ENCODE measurements at places on chromosomes 2 and 18.

DNA sequence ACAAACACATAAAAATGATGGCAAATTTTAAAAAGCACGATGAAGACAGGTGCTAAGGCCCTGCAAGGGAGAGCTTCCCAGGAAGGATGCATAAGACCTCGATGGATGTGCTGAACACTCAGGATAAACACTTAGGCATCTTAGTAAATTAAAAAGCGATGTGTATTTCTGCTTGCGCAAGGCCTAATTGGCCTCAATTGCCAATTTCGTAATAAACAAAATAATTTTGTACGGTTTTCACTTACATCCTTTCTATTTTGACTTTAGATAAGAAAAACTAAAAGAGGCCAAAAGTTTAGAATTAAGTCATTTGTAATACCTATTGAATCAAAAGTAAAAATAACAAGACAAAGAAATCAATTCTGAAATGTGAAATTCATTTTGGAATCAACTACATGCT lies 189.1 kb downstream of the TCF4 start:
- no peak for DNase-seq

DNA sequence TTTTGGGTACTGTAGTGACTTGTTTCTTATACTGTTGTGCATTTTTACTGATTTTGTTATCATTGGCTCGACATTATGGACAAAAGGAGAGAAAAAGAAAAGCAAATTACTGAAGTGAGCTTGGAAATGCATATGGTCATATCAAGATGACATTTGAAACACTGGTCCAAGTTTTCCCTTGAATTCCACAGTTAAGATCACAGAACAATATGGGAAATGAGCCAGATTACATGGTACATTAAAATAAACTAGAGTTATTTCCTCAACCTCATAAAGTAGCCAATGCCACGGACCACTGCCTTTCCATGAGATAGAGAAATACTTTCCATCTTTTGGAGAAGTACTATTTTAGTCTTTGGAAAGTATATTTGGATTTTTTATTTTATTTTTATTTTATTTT lies 62.0 kb upstream of the SGPP2 start:
- no peak for DNase-seq

DNA sequence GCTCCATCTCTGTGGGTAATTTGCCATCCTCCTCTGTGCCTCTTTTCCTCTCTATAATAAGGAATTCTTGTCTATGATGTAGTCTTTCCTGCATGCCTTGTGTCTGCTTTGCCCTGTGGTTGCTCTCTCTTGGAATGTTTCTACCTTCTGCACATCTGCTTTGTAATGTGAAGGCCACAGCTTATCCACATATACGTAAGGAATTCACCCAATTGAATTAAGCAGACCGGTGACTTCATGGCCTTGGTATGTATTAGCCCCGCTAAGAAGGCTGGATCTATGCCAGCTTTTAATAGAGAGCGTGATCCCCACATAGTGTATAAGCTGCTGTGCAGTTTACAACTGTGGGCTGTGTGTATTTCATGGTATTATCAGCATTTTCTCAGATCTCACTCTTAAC lies 274.7 kb downstream of the RNF144A start:
- DNase-seq = peak; percentile 73

DNA sequence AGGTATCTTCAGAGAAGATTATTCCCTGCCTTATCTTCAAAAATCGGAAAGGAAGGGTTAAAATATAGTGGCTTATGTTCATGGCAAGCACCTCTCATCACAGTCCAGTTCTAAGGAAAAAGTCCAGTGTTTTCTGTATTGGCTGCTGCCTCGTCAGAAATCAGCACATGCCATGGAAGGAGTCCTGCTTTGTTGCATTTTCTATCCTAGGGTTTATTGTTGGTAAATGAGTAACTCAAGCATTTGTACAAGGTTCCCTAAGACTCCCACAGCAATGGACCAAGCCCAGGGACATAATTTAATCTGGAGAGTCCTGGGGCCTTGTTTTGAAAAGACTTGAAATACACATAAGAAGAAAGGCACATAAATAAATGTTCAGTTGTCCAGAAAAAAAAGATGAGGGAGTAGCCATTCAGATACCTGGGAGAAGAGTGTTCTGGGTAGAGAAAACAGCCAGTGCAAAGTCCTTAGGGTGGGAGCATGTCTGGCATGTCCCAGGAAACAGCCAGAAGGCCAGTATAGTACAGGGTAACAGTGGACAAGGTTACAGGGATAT lies 26.4 kb downstream of the NBEAL1 start:
- DNase-seq = no peak

DNA sequence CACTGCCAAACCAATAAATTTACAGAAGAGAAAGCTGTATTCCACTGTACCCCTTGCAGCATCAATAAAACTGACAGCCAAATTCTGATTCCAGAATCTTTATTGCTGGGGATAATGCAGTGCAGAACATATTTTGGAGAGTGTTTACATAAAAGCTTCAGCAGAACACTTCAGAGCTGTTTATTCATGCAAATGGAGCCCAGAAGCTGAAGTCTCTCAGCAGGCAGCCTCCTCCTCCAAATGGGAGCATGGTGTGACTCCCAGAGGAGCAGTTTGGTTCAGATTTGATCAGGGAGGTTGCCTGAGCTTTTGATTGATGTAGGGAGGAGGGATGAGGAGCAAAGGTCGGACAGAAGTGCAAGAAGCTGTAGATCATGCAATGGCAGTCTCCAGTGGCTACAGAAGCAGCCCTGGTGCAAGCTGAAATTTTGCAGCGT lies 22.4 kb downstream of the LHCGR start:
- DNase-seq = no peak

GRCh38 chr18:47244086-47244485 lies 7.4 kb downstream of the SKOR2 start:
- no peak for DNase-seq

DNA sequence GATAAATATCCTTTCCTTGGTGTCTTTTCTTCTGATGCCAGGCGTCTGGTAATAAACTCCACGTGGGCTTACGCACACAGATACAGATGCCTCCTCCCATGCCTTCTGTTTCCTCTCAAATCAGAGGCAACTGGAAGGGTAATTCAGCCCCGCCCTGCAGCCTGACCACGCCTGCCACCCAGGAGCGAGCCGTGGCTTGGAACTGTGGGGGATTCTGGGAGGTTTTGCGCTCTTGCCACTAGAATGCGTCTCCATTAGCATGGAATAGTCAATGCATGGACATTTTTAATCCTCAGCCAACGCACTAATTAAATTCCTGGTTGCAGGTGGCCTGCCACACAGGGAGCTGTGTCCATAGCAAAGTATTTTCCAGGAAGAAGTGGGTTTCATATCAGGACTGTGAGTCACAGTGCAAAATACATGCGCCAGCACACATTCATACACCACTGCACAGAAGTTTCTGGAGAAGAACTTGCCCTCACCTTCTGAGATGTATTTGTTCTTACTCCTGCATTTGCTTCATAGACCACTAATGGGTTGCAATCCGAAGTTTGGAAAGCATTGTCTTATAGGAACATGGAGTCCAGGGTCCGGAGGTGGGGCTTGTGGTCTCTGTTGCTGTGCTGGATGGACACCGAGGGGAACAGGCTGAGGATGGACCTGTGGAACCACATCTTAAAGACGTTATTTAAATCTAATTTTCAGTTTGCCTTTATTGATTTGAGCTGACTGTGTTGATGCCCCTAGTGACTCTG lies 151.4 kb downstream of the LDLRAD4 start:
- no peak for DNase-seq

- no peak for DNase-seq
Observed at GRCh38 chr2:216349366-216349765, 22.9 kb downstream of the MARCHF4 start.

- DNase-seq = no peak
Observed at GRCh38 chr2:19244460-19245363, 113.7 kb downstream of the OSR1 start.

GRCh38 chr18:38464024-38464423 lies 898.4 kb upstream of the CELF4 start:
- no peak for DNase-seq

DNA sequence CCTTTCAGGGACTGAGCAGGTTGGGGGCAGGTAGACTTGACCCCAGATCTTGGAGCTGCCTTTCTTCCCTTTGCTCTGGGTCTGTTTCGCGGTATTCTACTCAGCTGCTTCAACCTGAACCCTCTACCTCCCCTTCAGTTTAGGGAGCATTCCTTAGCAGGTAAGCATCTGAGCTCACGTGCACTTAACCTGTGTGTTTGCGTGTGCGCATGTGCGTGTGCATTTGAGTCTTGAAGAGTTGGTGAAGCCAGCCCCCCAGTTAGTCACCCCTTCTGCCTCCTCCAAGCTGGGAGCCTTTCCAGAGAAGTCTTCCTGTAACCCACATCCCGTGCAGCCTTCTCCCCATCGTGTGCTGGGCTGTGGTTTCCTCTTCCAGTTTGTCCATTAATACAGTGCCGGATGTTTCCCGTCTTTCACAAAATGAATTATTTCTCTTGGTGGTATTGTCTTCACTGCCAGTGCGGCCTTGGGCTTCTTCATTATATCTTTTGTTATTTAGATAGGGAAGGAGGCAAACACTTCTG lies 33.2 kb downstream of the B3GNT2 start:
- no peak for DNase-seq

GRCh38 chr18:3211236-3211992 lies 8.4 kb downstream of the MYOM1 start:
- DNase-seq = peak; percentile 60

GRCh38 chr2:217739741-217740140 lies 263.1 kb downstream of the TNS1 start:
- no peak for DNase-seq

DNA sequence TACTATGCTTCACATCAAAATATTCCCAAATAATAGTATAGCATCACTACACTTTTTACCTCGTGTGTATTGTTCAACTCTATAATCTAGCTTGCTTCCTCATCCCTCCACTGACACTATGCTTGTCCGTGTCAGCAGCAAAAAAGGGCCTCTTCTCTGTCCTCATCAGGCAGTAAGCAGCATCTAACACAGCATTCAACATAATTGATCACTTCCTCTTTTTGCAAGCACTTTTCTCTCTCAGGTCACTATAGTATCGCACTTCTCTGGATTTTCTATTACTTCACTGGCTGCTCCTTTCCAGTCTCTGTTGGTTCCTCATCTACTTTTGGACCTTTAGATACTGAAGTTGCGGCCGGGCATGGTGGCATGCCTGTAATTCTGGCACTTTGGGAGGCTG lies 64.9 kb upstream of the ZSWIM2 start:
- no peak for DNase-seq

DNA sequence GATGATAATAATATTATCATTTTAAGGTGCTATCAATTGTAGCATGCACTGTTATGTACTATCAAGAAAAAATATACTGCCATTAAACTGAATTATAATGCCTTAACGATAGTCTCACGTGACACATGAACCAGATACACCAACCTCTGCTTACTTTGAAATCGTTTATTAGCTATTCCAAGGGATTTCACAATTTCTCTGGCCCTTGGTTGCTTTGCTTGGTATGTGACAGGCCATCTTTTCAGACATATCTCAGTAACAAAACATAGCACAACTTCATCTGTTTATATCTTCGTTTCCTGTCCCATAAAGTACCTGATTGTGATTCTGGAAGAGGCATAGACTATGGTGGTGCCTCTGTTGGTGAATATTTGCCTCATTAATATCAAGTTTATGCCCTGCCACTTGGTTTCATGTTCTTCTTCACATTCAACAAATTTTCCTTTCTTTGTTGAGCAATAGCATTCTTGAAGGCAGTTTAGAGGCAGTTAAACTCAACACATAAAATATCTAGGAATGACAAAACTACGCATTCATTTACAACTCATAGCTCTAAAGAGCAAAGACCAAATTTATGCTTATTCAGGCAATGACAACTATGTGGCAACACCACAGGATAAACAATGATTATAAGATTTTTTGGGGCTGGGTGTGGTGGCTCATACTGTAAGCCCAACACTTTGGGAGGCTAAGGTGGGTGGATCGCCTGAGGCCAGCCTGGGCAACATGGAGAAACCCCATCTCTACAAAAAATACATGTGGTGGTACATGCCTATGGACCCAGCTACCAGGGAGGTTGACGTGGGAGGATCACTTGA lies 84.3 kb downstream of the MCFD2 start:
- DNase-seq = no peak

- DNase-seq = no peak
Observed at GRCh38 chr2:187915810-187916209, 361.6 kb upstream of the TFPI start.
